Activated CD4-positive, alpha-beta memory T cell treated with anti-CD3 and anti-CD28 coated beads for 36 hours (primary cell): ENCODE measurements at places on chromosomes 11 and 22.
A peak's percentile ranks its signal among the peaks of the same experiment; 100 is the strongest.

DNA sequence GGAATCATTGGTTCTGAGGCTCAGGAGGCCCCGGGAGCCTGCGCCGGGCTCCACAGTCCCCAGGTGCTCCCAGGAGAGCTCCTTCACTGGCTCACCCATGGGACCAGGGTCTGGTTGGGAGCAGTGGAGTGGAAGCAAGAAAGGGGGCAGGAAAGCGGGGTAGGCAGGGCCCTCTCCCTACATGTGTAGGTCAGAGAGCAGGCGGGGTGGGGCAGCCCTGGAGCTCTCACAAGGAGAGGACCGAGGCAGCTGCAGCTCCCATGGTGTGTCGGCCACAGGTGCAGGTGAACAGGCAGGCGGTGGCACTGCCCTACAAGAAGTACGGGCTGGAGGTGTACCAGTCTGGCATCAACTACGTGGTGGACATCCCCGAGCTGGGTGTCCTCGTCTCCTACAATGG, 28.3 kb downstream of the MUC2 start:
- H3K27ac ChIP-seq, result no peak overlapping the region
- H3K4me1 ChIP-seq, result no peaks in the 10 kb centered on the region
- no peaks in the 10 kb centered on the region for H3K36me3 ChIP-seq
- H3K27me3 ChIP-seq, result peaks cover 2% of the 10 kb centered on the region
- H3K4me3 ChIP-seq, result no peak overlapping the region

DNA sequence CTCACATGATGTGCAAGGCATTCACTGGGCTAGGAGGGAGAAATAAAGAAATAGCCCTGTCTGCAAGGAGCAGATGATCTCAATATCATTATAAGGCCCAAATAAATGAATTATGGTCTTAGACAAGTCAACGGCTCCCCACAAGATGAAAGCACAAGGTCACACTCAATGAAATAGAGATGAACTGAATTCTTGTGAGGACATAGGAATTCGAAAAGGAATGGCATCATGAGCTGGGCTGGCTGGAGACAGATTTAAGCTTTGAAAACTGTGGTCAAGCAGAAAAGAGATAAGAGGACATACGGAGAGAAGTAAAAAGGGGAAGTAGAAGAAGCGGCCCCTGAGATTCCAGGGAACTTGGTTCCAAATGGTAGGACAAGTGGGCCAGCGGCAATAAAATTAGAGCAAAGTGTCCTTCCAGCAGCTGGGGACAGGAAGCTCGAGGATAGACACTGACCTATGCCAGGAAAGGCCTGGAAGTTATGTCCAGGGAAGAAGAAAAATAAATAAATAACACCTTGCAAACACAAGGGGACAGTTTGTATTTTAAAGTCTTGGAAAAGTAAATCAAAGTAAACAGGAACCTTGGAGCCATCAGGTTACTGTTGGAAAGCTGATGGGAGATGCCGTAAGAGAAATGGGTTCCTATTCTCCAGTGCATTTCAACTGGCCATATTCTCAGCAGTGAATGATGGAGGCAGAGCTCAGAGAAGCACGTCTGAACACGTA, 37.8 kb downstream of the GALNT18 start:
- no peak overlapping the region for H3K27ac ChIP-seq
- DNase-seq, result no peak
- H3K36me3 ChIP-seq, result no peaks in the 10 kb centered on the region
- H3K4me3 ChIP-seq, result no peak overlapping the region

GRCh38 chr11:64379817-64380709, 21.1 kb downstream of the RPS6KA4 start:
- DNase-seq, result no peak
- no peak overlapping the region for H3K27ac ChIP-seq
- H3K4me1 ChIP-seq, result no peaks in the 10 kb centered on the region
- no peaks in the 10 kb centered on the region for H3K27me3 ChIP-seq
- no peak overlapping the region for H3K4me3 ChIP-seq

- peak overlapping the region; percentile 81 for H3K4me3 ChIP-seq
- H3K4me1 ChIP-seq, result peaks cover 6% of the 10 kb centered on the region
- no peaks in the 10 kb centered on the region for H3K27me3 ChIP-seq
- DNase-seq, result peak; percentile 88
- no peaks in the 10 kb centered on the region for H3K36me3 ChIP-seq
Measured at GRCh38 chr11:18720808-18721560, 5.0 kb downstream of the IGSF22 start.

GRCh38 chr11:79973721-79974617, 533.1 kb upstream of the TENM4 start:
- H3K27ac ChIP-seq, result no peak overlapping the region
- DNase-seq, result no peak
- no peak overlapping the region for H3K4me3 ChIP-seq
- no peaks in the 10 kb centered on the region for H3K4me1 ChIP-seq

DNA sequence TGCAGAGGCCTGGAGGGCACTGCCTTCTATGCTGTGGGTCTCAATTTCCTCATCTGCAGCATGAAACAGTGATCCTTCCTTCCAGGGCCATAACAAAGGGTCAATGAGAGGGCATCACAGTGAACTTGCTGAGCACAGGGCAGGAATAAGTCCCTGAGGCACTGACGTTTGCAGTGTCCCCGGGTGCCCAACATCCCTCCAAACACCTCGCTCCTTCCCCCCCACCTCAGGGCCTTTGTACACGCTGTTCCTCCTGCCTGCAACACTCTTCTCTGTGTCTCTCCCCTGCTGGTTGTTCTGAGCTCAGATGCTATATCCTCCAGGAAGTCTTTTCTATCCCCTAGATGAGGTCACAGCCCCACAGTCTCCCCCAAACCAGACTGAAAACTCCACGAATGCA, 59.7 kb upstream of the TCF20 start:
- H3K4me1 ChIP-seq, result peaks cover 33% of the 10 kb centered on the region
- no peaks in the 10 kb centered on the region for H3K27me3 ChIP-seq
- H3K27ac ChIP-seq, result no peak overlapping the region
- no peaks in the 10 kb centered on the region for H3K36me3 ChIP-seq
- H3K4me3 ChIP-seq, result no peak overlapping the region

DNA sequence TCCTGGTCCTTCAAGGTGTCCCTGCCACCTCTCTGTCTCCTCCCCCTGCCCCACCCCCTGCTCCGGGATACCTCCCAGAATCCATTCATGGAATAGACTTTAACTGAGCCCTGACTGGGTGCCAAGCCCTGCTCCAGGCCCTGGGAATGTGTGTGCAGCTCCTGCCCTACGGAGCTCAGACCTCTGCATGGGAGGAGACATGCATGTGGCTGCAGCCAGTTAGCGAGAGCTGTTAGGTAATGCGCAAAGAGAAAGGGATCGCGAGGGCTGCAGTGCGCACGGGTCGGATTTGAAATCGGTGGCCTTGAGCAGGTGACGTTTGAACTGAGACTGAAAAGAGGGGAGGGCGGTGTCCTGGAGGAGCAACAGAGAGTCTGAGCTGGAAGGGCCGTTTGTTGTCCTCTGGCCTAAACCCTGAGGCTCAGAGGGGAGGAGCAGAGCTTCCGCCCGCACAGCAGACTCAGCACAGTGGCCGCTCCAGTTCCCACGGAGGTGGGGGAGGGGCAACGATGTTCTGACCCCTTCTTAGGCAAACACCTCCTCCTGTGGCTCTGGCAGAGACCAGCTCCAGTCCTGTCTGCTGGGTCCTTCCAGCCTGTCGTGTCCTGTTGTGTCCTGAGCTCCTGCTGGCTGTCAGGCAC, 19.8 kb upstream of the LRRC10B start:
- H3K36me3 ChIP-seq, result peaks cover 4% of the 10 kb centered on the region
- H3K27ac ChIP-seq, result no peak overlapping the region
- no peaks in the 10 kb centered on the region for H3K4me1 ChIP-seq

- H3K4me1 ChIP-seq, result peaks cover 74% of the 10 kb centered on the region
- H3K27ac ChIP-seq, result peak overlapping the region; percentile 97
- H3K36me3 ChIP-seq, result peaks cover 3% of the 10 kb centered on the region
- peak; percentile 55 for DNase-seq
- H3K4me3 ChIP-seq, result peak overlapping the region; percentile 60
Measured at GRCh38 chr11:48005831-48006270, 25.5 kb downstream of the PTPRJ start.

- H3K4me3 ChIP-seq, result no peak overlapping the region
- no peak for DNase-seq
- H3K36me3 ChIP-seq, result no peaks in the 10 kb centered on the region
- no peak overlapping the region for H3K27ac ChIP-seq
- H3K27me3 ChIP-seq, result peaks cover 4% of the 10 kb centered on the region
- H3K4me1 ChIP-seq, result no peaks in the 10 kb centered on the region
Measured at GRCh38 chr22:49753961-49754695, 73.5 kb downstream of the BRD1 start.
